ENCODE measurements at places on chromosomes 6 and 20.

- no peak for DNase-seq
Observed at GRCh38 chr6:30974490-30975252, 8.8 kb upstream of the MUC21 start.

GRCh38 chr6:144266091-144266649, 19.0 kb upstream of the UTRN start:
- no peak for DNase-seq

- DNase-seq = peak; percentile 71
Observed at GRCh38 chr20:50980851-50981713, 22.5 kb downstream of the MOCS3 start.

DNA sequence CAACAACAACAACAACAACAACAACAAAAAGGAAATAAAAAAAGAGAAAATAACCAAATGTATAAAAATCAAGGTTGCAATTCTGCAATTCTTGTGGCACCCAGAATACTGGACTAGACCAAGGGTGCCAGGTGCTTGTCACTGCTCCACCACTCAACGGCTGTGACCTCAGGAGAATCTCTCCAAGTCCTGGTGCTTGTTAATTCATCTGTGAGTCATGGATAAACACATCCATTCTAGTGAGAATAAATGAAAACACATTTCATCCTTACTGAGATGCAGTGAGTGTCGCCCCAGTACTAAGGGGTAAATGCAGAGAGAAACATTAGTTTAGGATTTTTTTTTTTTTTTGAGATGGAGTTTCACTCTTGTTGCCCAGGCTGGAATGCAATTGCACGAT, 32.0 kb downstream of the HLA-C start:
- DNase-seq = no peak

GRCh38 chr6:153947808-153948447, 91.1 kb upstream of the OPRM1 start:
- DNase-seq = peak; percentile 18

- DNase-seq = no peak
Observed at GRCh38 chr6:144723431-144723830, 438.3 kb downstream of the UTRN start.

GRCh38 chr20:49426873-49427272, 55.6 kb downstream of the KCNB1 start:
- DNase-seq = no peak

GRCh38 chr6:113699239-113699638, 157.9 kb upstream of the MARCKS start:
- no peak for DNase-seq

- no peak for DNase-seq
Observed at GRCh38 chr6:25034431-25034921, 98.7 kb upstream of the RIPOR2 start.

- DNase-seq = no peak
Observed at GRCh38 chr6:13256266-13257001, 71.9 kb downstream of the TBC1D7 start.
